ENCODE measurements at places on chromosomes 7 and 10. TPM values are rescaled to one million over a fixed set of nuclear protein-coding genes. Genes with fewer than 3 reads are reported as not detected.

DNA sequence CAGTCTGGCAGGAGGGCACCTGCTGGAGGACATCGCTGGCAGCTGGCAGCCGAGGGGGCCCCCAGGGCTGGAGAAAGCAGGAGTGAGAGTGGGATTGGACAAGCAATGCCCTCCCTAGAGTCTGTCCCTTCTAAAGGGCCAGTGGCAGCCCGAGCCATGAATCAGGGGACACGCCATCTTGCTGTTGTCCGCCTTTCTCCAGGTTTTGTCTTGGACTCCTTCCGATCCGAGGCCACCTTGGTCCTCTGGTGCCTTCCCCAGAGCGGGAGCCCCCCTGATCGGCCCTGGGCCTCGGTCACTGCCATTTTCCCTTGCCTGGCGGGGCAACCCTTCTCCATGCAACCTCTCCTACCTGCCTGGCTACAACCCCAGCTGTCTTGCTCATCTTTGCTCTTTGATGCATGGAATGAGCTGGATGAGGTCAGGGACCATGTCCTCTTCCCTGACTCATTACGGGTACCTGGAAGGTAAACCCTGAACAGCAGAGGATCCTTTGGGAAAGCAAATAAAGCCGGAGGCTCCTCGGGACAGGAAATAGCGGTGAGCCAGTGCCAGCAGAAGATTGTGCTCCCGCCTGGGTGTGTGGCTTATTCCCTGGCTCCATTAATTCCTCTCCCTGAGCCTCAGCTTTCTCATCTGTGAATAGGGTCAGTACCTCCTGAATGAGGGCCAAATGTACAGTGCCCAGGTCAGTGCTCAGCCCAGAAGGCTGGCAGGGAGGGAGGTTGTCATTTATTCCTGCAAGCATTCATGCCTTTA is 112.0 kb downstream of the GRK5 start:
- DNase-seq = no peak

GRCh38 chr7:113087071-113087998 is 708 bp upstream of the GPR85 start:
- DNase-seq = no peak

DNA sequence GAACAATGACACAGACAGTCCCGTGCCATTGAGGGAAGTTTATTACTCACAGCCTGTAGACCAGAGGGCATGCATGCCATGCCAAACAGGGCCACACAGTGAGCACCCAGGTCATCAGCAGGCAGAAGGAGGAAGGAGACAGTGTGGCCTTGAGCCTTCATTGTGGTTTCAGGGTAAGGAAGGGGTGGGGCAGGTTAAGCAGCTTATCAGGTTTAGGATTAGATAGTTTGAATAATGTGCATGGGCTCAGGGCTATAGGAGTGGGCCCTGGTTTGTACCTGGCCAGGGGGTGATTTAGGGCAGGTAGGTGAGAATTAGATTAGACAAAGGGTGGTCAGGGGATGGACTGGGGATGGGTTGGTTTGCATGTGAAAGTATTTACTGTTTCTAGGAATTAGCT is 67.9 kb downstream of the ADCY1 start:
- DNase-seq = no peak

GRCh38 chr10:59668096-59668495 is 41.6 kb downstream of the SLC16A9 start:
- no peak for DNase-seq

DNA sequence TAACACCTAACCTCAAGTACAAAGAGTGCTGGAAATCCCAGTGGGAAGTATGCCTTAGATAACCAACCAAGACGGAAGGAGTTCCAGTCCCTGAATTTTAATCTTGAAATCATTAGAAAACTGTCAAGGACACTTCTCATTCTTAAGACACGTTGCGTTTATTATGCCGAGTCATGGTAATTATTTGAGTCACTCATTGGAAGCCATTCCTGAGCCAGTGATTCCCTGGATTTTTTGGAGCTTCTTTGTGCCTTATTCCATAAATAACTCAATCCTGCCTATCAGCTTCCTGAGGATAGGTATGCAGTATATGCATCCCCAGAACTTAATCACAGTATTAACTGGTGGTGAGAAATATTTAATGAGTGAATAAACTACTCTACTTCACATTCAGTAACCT is 77.4 kb downstream of the PPP1R17 start:
- DNase-seq = no peak

DNA sequence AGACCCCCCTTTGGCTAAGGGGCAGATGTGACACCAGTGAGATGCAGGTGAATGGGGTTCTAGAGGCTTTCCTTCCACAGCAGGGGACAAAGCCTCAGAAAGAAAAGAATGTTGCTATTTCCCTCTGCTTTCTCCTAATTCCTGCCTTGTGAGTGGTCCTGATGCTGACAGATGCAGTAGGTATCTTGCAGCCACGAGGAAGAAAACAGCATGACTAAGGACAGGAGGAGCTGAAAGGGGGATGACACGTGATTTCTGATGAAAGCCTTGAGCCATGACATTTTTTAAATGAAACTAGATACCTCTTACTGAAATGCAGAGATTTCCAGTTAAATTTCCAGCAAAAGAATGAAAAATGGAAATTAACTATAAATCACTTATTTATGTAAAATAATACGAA is 92.4 kb downstream of the C1GALT1 start:
- DNase-seq = no peak

DNA sequence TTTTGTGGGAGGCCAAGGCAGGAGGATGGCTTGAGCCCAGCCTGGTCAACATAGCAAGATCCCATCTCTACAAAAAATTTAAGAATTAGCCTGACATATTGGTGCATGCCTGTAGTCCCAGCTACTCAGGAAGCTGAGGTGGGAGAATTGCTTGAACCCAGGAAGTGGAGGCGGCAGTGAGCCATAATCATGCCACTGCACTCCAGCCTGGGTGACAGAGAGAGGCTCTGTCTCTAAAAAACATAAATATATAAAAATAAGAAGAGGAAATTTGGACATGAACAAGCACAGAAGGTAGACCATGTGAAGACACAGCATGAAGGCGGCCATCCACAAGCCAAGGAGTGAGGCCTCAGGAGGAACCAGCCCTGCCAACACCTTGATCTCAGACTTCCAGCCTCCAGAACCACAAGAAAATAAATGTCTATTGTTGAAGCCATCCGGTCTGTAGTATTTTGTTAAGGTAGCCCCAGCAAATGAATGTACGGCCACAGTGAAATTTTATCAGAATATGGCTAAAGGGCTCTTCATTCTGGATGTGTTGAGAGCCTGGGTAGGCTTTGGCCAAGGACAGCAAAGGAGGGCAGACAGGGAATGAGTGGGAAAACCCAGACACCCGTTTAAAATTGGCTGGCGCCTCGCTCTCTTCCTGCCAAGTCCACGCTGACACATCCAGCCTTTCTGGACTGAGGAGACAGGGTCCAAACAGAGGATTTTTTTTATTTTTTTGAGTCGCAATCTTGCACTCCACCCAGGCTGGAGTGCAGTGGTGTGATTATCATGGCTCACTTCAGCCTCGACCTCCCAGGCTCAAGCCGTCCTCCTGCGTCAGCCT is 12.9 kb upstream of the GRID2IP start:
- no peak for DNase-seq

DNA sequence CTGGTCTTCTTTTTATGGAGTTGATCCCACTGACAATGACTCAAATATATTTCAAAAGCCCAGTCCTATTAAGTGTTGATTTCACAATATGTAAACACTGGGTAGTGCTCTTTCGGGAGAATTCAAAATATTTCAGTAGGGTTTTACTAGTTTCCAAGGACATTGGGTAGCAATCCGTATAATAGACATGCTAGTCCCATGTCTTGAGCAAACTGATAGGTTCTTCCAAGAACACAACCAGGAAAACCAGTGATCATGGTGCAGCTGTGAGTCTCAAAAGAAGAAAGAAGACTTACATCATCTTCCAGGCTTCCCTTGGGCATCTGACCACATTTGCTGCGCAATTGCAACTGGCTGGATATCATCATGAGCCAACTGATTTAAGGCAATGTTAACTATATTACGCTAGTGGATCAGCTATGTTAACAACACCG is 59.3 kb upstream of the APBB1IP start:
- no peak for DNase-seq

DNA sequence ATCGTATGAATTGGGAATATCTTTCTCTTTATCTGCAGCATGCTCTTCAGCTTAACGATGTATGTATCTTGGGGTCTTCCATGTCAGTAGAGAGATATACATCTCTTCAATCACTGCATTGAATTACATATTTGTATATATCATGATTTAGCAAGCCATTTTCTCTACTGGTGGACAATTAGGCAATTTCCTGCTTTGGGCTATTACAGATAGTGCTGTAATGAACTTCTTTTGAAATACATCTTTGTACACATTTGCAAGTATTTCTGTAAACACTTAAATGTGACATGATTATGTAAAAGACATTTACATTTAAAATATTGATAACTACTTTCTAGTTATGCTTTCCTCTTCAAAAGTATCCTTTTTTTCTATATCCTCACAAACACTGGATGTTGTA is 199.0 kb downstream of the PPP1R9A start:
- no peak for DNase-seq

The STAG3 gene
- 224 TPM for total RNA-seq

The SVOPL gene
- 1.1 TPM for total RNA-seq

The HEPACAM2 gene
- total RNA-seq = 2.7 TPM

The HGF gene
- 5.0 TPM for total RNA-seq

All from testis (tissue), 5 donors.